Fibroblast of gingiva (primary cell): ENCODE measurements at places on chromosomes 5 and 9.

GRCh38 chr9:123368023-123368422 is 12.0 kb downstream of the CRB2 start:
- no peak for DNase-seq

- no peak for DNase-seq
These were observed 14.2 kb downstream of the GADD45G start for GRCh38 chr9:89619019-89619418.

DNA sequence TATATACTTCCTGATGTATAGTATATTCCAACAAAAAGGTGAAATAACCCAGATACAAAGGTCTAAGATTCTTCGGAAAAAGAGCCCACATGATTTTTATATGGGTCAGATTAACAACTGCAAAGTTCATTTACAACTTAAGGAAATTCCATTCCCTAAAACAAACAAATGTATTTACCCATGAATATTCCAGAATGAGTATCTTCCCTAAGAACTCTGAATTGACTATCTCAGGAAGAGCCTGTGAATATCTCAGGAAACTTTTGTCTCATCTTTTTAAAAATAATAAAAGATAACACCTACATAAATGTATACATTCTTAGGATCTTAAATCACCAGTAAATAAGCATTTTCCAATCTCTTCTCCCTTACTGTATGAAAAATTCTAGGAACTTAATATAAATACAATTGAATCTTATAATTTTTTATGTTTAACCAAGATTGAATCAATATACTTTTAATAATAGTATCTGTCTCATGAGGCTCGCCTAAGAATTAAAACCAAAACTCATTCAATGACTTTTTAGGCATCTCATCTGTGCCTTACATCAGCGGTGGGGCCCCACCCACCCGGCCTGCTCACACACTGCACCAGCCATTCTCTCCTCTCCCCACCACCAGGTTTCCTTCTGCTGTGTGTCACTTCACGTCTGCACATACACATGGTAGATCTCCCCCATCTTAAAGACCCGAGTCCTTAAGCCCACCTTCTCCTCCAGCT is 78.1 kb downstream of the RAPGEF1 start:
- DNase-seq, result no peak

DNA sequence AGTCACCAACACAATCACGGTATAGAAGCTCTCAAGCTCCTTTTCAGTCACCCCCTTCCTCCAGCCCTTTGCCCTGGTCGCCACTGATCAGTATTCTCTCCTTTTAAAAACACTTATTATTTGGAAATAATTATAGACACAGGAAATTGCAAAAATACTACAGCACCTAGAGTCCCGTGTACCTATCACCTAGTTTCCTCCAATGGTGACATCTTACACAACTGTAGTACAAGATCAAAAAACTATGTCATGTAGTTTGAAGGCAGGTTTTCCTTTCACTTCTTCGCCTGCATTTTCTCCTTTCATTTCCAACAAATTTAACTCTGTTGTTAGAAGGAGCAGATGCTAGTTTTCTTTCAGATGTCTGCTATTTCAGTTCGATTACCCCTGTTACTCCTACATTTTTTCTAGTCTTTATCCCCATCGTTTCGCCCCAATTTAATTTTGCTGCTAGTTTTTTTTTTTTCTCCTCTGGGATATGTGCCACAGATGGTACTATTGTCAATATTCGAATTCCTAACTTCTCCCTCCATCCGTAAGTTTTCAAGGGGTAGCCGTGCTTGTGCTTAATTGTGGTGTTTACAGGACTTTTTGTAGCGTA is 612 bp upstream of the ATG10 start:
- DNase-seq, result peak; percentile 13

DNA sequence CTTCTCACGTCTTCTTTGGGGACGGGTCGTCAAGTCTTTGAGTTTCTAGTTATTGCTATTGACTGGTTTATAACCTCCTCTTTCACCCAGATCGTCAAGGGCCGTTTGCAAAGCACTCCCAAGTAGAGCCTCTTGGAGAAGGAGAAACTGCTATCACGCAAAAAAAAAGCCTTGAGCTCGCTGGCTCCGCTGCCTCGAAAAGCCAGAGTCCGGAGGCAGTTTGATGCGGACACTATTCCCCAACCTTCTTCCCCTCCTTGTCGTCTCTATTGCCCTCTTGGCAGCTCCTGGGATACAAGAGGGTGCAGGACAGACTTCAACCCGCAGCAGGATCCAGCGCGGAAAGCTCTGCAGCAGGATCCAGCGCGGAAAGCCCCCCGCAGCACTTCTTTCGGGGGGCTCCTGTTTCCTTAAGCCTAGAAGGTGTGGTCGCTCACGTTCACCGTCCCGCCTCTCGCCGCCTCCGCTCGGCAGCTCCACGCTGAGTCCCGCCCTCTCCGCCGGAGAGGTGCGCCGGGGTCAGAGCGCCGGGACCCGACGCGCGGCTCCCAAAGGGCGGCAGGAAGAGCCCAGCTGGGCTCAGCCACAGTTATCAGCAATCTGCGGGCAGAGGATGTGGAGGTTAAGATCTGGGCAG is at the start of gene PCDHAC1:
Gene PCDHAC1, plus strand, starts transcription at position 494 of the 637 bp plus-strand sequence. CDS start 594 bp downstream, outside the sequence.
- DNase-seq, result no peak

DNA sequence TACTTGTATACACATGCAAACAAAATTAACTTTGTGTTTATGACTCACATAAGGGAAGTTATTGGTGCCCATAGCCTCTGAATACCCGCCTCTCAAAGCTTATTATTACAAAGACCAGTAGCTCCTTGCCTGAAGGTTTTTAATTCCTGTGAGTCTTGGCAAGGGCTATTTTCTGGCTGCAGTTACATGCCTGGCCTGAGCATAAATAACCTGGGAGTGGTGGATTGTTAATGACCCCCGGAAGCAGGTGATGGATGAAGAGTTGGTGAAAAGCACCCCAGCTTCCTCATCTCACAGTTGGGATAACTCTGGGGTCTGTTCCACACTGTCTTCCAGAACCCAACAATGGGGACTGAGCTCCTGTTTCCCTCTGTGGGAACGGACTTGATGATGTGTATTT is 594.5 kb downstream of the PDE4D start:
- DNase-seq, result no peak

- no peak for DNase-seq
These were observed 45.5 kb upstream of the ALDH1A1 start for GRCh38 chr9:72998363-72998762.

GRCh38 chr5:122775550-122776542 is 966 bp downstream of the SNX2 start:
- peak; percentile 12 for DNase-seq

- no peak for DNase-seq
These were observed 114.7 kb downstream of the ST8SIA4 start for GRCh38 chr5:100788417-100788816.

- DNase-seq, result no peak
These were observed 150.2 kb upstream of the CCDC152 start for GRCh38 chr5:42606464-42606869.

DNA sequence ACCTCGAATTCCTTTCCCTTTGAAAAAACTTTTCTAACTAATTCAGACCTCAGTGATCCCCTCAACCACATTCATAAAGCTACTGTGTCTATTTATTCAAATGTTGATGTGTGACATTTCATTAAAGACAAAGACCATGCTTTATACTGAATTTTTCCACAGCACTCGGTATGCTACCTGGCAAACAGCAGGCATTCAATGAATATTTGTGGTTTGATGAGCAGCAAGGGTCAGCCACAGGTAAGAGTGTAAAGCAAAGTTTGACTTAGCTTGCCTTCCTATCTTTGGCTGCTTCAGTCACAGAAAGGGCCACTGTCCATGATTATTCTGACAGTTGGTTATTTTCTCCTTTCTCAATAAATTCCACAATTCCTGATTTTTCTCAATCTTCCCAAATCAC is 5.1 kb upstream of the CDC42SE2 start:
- no peak for DNase-seq

- DNase-seq, result no peak
These were observed 134.8 kb upstream of the RGMB start for GRCh38 chr5:98638701-98639100.

- peak; percentile 47 for DNase-seq
These were observed 61.8 kb downstream of the SPATA31C2 start for GRCh38 chr9:88076286-88077070.

- DNase-seq, result no peak
These were observed 35.1 kb upstream of the CCDC152 start for GRCh38 chr5:42721484-42721883.

DNA sequence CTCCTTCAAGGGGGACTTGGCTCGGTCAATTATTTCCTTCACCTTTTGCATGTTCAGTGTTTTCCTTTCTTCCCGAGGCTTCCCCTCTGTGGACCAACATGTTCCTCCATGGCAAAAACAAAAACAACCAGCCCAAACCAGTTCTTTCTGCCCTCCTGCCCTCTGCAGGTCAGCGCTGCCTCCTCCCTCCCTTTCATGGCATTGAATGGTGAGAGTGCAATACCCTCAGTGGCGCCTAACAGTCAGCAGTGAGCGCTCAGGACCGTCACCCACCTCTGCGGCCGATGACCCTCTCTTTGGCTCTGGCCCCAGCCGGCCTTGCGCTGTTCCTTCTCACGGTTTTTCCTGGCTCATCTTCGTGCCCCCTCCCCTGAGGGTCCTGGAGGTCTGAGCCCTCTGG is 34.4 kb upstream of the GNE start:
- DNase-seq, result no peak

DNA sequence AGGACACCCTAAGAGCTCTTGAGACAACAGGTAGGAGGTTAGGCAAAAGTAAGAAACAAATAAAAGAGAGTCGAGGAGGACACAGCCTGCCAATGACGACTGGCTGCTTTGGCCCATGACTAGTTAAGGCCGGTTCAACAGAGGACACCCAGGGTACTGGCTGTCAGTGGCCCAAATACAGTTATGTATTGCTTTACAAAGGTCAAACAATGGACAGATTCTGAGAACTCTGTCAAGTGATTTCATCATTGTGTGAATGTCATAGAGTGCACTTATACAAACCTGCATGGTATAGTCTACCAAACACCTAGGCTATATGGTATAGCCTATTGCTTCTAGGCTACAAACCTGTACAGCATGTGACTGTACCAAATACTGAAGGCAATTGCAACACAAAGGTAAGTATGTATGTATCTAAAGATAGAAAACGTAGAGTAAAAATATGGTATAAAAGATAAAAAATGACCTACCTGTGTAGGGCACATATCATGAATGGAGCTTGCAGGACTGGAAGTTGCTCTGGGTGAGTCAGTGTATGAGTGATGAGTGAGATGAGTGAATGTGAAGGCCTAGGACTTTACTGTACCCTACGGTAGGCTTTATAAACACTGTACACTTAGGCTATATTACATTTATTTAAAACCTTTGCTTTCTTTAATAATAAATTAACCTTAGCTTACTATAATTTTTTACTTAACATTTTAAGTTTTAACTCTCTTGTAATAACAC is 6.5 kb upstream of the FAM81B start:
- no peak for DNase-seq

DNA sequence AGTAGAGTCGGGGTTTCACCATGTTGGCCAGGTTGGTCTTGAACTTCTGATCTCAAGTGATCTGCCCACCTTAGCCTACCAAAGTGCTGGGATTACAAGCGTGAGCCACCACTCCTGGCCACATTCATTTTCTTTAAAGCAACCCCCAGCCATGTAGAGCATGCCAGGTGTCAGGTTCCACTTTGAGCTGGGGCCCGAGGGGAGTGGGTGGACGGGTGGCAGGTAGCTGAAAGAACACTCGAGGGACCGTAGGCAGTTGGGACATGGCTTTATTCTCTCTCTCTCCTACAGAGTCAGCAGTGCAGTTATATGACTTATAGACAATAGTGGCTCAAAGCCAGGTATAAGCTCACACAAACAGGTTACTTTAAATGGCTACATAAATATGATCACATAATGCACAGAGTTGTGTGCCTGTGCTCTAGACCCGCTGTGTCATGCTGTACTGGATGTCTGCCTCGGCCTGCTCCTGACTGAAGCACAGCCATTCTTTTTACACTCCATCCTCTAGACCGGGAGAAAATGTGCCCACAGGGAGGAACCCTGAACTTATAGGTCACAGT is 60.5 kb upstream of the FAM120A start:
- DNase-seq, result no peak

DNA sequence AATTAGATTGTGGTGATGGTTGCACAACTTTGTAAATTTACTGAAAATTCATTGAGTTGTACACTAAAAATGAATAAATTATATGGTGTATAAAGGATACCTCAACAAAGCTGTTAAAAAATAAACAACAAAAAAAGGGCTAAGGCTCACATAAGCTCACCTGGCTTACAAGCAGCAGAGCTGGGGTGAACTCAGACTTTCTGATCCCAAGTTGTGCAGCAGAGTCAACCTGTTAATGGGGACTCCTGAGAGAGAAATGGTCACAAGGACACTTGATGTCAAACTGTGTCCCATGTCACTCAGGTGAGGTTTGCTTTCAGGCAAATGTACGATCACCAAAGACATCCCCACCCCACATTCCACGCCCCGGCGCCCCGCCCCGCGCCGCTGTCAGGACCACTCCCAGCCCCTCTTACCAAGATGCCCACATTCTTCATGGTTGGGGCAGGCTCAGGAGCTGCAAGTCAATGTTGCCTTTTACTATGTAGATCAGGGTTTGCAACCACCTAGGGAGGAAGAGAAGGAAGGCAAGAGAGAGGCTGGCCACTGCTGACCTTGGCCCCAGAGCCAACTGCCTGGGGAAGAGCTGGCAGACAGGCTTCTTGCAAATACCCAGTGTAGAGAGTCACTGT is 22.4 kb upstream of the SLC36A1 start:
- DNase-seq, result no peak

DNA sequence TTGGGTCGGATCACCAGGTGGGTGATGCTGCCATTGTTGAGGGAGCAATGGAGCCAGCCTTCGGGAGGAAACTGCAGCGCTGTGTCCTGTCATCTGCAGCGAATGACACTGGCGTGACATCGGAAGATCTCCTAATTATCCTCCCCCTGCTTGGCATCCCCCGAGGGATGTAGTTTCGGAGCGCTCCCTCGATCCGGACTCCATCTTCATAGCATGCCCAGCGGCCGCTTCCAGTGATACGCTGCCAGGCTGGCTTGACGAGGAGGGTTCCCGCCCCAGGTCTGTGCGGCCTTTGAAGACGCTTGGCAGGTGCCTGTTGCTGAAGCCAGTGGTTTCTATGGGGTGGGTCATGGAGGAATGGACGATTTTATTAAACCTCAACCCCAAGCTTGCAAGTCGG is 194.9 kb downstream of the MAN2A1 start:
- no peak for DNase-seq
